Stimulated activated CD8-positive, alpha-beta memory T cell treated with anti-CD3 and anti-CD28 coated beads, Interleukin-15, amount 100 ng/mL, for 24 hours (primary cell): ENCODE measurements at places on chromosomes 2 and 18.

GRCh38 chr18:6328621-6329010 lies 86.1 kb downstream of the L3MBTL4 start:
- DNase-seq = no peak

GRCh38 chr2:47009253-47009767 lies 93.7 kb upstream of the MCFD2 start:
- no peak for DNase-seq

GRCh38 chr2:37459095-37459981 lies 114.9 kb downstream of the QPCT start:
- DNase-seq = no peak

GRCh38 chr2:28452534-28453081 lies 43.3 kb upstream of the PLB1 start:
- peak; percentile 82 for DNase-seq

- DNase-seq = no peak
These were observed 33.0 kb downstream of the ITGB1BP1 start for GRCh38 chr2:9390151-9390850.

DNA sequence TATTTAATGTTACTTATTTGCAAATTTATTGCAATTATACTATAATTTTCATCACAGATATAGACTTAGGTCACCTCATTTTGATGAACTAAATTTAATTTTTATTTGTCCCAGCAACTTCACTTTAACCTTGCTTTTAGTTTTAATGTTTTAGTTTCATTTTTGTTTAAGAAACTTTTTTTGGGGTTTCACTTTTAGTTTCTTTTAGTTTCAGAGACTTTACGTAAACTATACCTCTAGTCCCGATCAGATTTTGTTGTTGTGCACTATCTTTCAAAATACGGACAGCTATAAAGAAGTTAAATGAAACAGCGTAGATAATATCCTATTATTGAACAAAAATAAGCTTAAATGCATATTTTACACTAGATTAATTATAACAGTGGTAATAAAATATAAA lies 460.5 kb downstream of the ERBB4 start:
- no peak for DNase-seq

- DNase-seq = no peak
These were observed 72.1 kb upstream of the FHL2 start for GRCh38 chr2:105470979-105471378.

DNA sequence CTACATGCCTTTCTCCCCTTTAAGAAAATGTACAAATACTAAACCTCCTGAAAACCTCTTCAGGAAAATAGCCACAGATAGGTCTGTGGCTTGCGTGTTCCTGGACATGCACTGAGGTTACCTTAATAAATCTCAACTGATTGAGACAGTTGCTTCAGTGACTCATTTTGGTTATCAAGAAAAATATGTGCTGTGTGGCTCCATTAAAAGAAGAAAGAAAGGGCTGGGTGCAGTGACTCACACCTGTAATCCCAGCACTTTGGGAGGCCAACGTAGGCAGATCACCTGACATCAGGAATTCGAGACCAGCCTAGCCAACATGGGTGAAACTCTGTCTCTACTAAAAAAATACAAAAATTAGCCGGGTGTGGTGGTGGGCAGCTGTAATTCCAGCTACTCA lies 27.1 kb downstream of the CREG2 start:
- DNase-seq = no peak
